NT2/D1 (cell line): ENCODE measurements at places on chromosomes 5 and 9.

DNA sequence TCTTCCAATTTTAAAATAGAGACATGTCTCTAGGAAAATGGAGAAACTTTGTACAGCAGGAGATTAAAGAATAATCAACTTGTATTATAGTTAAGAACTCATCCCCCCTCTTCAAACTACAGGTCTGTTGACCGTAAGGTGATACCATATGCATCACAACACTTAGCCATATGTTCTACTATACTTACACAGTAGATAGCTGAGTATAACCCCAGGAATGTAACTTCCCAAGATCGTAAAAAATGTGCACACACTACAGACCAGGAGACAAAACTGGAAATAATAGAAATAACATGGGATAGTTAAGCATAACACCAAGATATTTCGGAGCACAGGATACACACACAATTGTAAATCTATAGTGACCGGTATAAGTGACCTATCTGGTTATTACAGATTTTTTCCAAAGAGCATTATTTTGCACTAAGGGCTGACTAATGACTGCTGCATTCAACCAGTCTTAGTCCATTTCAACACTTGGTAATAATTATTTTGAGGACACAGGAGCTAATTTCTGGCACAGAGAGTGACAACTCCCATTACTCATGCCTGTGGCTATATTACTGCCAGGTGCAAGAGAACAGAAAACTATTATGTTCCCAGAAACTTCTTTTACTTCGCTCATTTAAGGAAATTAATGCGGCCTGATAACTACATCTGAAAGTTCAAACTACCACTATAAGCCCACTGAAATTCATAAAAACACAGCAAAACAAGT lies 15.4 kb upstream of the ZNF622 start:
- DNase-seq = no peak

DNA sequence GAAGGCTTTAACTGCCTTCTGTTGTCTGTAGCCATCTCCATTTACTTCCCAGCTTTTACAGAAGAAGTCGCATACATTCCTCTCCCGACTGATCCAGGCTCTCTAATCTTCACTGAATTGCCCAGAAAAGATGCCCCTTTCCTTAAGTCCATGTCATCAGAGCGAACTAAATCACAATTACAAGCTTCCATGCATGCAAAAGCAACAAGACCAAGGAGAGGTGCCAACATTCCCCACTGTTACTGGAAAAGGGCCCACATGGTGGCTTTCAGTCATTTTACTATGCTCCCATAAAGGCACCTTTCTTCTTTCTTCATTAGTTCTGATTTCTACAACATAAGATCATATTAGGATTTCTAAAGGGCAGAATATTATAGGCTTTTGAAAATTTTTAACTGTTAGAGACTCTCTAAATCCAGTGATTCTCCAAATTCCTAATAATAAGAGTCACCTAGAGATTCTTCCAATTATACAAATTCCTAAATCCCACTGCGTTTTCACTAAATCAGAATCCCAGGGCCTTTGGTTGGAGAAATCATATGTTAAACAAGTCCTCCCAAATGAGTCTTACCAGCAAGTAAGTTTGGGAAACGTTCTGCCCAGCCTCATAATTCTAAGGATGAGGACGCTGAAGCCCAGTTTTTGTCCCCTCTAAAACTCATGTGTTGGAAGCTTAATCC lies 17.0 kb upstream of the ZFR start:
- no peak for DNase-seq

DNA sequence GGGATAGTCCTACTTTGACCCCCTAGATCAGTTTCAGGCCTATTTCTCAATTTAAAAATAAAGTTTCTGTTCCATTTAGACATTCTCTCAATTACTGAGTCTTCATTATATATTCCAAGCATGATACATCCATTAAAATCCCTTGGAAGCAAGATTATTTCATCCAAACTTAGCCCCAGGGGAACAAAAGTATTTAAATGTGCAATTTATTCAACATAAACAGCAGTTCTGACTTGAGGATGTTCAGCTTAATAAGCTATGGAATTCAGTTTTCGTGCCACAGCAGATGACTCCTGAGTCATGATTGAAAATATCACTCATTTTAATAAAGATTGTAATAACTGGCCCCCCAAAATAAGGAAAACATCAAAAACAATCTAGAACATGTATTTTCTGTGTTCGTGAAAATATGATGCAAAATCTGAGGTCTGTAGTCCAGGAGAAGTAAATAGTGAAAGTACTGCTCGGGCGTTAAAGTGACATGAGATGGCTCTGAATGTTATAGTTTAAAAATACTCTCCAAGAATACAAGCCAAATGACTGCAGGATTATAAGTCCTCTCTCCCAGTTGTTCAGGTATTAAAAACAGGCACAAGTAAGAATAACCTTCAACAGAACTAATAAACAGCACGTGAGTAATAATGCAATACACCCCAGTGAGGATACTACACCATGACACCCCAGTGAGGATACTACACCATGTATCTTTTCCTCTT lies 67.1 kb downstream of the RETREG1 start:
- DNase-seq = no peak

DNA sequence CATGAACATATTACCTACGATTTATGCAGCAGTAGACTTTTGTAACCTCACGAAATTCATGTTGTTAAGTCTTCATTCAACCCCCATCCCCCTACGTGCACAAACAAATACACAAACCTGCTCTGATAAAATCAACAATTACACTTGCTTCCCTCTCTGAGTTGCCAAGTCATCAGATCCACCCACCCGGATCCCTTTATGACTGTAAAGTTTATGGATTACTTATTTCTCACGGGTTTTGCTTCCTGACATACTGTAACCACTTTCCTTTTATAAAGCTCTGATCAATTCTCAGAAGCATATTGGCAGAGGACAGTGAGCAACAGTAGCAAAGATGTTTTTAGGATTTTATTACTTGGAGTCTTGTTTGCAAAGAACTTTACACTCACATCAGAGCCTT lies 70.5 kb downstream of the MLLT3 start:
- no peak for DNase-seq
